Esophagus muscularis mucosa (tissue), 4 donors: ENCODE measurements at places on chromosomes 1 and 21. TPM values are rescaled to one million over a fixed set of nuclear protein-coding genes. Genes with fewer than 3 reads are reported as not detected.

NBPF6 gene
- total RNA-seq, result not detected

TMPRSS3 gene
- not detected for total RNA-seq

EPS8L3 gene
- total RNA-seq, result not detected

RNU11 gene
- not detected for total RNA-seq

DNA sequence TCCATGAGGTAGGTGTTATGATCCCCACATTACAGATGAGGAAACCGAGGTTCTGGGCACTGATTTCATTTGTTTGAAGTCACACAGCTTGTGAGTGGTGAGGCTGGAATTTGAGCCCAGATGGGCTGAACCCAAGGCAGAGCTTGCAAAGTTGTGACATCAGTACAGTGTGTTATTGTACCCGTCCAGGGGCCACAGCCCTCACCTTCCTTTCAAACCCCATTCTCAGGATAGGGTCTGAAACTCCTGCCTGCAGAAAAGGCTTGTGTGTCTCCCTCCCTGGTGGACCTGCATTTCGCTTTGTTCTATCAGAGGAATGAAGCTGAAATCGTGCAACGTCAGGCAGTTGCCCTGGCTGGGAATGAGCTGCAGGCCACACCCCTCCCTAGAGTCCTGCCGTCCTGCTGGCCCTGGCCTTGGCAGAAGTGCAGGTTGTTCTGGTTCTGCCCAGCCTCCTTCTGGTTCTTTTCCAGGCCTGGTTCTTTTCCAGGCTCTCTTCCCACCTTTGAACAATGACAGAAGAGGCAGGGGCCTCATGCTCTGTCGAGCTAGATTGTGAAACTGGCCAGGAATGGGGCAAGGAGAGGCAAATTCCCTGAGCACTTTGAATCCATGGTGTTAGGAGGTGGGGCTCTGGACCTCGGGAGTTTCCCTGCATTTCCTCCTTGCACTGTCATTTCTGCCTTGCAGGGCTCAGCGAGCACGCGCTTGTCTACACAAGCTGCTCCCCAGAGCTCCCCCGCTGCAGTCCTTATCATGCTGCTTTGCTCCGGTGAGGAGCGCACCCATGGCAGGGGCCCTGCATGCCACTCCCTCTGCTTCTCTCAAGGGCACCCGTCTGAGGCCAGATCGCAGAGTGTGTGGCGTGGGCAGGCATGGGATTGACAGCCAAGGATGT is 8.2 kb upstream of the MYOM3 start:
- H3K4me3 ChIP-seq, result no peak overlapping the region
- H3K36me3 ChIP-seq, result no peaks in the 10 kb centered on the region
- no peaks in the 10 kb centered on the region for H3K27me3 ChIP-seq
- no peak overlapping the region for H3K27ac ChIP-seq

- H3K27me3 ChIP-seq, result no peaks in the 10 kb centered on the region
- no peaks in the 10 kb centered on the region for H3K36me3 ChIP-seq
- DNase-seq, result no peak
- no peak overlapping the region for H3K4me3 ChIP-seq
- no peak overlapping the region for H3K27ac ChIP-seq
Observed at GRCh38 chr1:81571946-81572345, 228.8 kb upstream of the ADGRL2 start.

DNA sequence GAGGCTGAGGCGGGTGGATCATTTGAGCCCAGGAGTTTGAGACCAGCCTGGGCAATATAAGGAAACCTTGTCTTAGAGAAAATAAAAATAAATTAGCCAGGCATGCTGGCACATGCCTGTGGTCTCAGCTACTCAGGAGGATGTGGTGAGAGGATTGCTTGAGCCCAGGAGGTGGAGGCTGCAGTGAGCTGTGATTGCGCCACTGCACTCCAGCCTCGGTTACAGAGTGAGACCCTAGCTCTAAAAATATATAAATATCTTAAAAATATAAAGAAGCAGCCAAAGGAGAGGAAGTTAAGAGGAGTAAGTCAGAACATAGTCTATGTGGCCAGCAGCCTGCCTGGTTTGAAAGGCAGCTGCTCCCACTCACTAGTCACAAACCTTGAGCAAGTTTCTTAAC is 4.5 kb upstream of the IL10RB start:
- no peak overlapping the region for H3K4me3 ChIP-seq
- peaks cover 5% of the 10 kb centered on the region for H3K4me1 ChIP-seq
- peaks cover 16% of the 10 kb centered on the region for H3K36me3 ChIP-seq
- H3K27me3 ChIP-seq, result no peaks in the 10 kb centered on the region

DNA sequence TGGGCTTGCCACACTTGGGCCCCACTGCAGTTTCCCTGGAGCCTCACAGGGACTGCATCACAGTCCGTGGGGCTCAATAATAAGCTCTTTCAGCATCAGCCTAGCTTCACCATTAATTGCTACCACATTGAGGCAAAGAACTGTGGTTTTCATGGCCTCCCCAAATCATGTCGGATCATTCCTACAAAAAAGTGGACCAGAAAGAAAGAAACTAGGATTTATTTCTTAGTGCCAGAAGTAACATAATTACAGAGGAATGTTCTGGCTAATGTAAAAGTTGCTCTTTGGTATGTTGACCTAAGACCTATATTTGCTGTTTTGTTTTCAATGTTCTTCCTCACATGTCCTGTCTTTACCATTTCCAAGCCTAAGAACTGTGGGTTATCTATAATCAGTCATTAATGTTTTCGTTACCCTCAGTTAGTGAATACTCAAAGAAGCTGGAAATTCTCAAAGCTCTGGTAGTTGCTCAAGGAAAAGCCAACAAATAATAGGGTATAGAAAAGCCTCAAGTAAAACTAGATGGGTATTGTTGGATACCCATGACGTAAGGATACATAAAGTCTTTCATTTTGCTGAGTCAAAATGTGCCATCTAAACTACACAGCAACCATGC is 173.9 kb downstream of the LTN1 start:
- H3K36me3 ChIP-seq, result no peaks in the 10 kb centered on the region
- peak overlapping the region; percentile 85 for H3K27ac ChIP-seq
- H3K4me1 ChIP-seq, result peaks cover 23% of the 10 kb centered on the region

DNA sequence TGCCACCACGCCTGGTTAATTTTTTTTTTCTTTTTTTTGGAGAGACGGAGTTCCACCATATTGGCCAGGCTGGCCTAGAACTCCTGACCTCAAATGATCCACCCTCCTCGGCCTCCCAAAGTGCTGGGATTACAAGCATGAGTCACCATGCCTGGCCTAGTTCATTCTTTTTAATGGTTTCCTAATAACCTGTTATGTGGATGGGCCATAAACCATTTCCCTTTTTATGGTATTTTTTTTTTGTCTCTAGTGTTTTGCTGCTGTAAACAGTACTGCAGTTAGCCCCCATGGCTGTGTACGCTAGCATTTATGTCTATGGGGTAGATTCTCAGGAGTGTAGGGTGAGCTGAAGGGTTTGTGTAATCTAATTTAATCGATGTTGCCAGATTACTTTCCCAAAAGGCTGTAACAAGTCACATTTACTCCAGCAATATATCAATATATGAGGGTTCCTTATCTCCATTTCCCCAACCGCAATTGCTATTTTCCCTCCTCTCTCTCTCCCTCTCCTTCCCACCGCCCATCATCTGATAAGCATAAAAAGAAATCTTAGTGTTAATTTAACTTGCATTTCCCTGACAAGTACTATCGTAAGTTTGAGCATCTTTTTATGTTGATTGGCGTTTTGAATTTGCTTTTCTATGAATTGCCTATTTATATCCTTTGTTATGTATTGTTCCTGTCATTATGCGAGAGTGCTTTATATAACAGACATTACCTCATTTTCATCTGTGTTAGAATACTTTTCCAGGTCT is 28.7 kb downstream of the RCSD1 start:
- H3K36me3 ChIP-seq, result no peaks in the 10 kb centered on the region
- H3K4me1 ChIP-seq, result peaks cover 47% of the 10 kb centered on the region
- no peak overlapping the region for H3K27ac ChIP-seq
- H3K27me3 ChIP-seq, result no peaks in the 10 kb centered on the region

DNA sequence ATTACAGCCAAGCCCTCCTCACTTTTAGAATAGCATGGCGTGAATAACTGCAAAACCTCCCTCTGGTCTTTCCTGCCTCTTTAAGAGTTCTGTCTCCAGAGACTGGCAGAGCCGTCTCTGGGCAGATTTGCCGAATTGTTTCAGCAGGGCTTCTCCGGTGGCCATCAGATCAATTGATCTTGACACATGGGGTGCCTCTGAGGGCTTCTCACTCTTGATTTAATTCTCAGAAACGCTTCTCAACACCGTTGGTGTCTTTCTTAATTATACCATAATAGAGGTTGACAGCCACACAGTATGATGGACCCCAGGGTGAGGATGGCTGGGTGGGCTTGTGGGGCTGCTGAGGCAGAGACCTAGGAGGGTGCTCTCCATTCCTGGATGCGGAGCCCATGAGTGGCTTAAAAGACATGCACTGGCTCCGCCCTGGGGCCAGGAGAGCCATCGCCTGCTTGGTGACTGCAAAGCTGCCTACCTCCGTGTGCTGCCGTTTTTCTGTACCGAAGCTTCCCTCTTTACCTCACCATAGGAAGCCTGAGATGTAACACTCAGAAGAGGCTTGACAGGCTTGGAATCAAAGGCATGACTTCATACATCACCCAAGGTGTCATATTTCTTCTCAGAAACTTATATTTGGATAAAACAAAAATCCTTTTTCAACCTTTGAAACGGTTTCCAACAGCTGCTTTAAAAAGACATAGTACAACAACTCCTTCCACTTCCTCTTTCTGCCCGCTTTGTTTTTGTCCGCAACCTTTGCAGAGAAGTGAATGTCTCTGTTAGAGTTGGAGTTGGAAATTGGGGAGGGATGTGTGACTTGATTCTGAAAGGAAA is 82.9 kb downstream of the GALNT2 start:
- peaks cover 95% of the 10 kb centered on the region for H3K4me1 ChIP-seq
- no peaks in the 10 kb centered on the region for H3K36me3 ChIP-seq
- H3K27ac ChIP-seq, result peak overlapping the region; percentile 9
- DNase-seq, result no peak
- no peaks in the 10 kb centered on the region for H3K27me3 ChIP-seq

DNA sequence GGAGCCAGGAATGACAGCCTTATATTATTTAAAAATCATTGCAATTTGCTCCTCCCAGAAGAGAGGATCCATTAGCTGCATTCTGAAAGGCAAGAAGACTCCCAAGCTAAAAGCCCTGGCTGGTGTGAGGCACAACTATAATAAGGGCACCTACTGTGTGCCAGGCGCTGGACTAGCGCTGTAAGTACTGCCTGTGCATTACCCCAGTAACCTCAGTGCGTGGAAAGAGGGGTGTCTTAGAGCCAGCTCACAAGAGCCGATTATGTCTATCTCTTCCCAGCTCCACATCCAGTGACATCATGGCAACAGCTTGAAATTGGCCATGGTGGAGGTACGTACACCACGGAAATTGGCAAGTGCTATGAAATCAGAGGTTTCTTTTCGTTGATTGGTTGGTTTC is 141.7 kb upstream of the IRF2BP2 start:
- H3K27ac ChIP-seq, result no peak overlapping the region
- no peaks in the 10 kb centered on the region for H3K36me3 ChIP-seq
- no peak for DNase-seq
- H3K27me3 ChIP-seq, result no peaks in the 10 kb centered on the region
- no peak overlapping the region for H3K4me3 ChIP-seq

- H3K27me3 ChIP-seq, result peaks cover 14% of the 10 kb centered on the region
- no peak overlapping the region for H3K27ac ChIP-seq
- no peak for DNase-seq
- H3K4me1 ChIP-seq, result peaks cover 9% of the 10 kb centered on the region
Observed at GRCh38 chr1:11700601-11701467, 9.3 kb downstream of the DRAXIN start.

GRCh38 chr1:196723325-196724185 is 51.1 kb upstream of the CFHR3 start:
- H3K36me3 ChIP-seq, result peaks cover 6% of the 10 kb centered on the region
- DNase-seq, result no peak
- no peak overlapping the region for H3K4me3 ChIP-seq

- H3K4me1 ChIP-seq, result peaks cover 16% of the 10 kb centered on the region
- H3K4me3 ChIP-seq, result peak overlapping the region; percentile 47
- H3K27me3 ChIP-seq, result peaks cover 23% of the 10 kb centered on the region
Observed at GRCh38 chr1:34885405-34886247, 26.1 kb upstream of the SMIM12 start.

GRCh38 chr1:183918589-183918988 is 113.7 kb downstream of the RGL1 start:
- H3K4me3 ChIP-seq, result no peak overlapping the region
- H3K36me3 ChIP-seq, result peaks cover 9% of the 10 kb centered on the region
- no peak overlapping the region for H3K27ac ChIP-seq
- no peak for DNase-seq

DNA sequence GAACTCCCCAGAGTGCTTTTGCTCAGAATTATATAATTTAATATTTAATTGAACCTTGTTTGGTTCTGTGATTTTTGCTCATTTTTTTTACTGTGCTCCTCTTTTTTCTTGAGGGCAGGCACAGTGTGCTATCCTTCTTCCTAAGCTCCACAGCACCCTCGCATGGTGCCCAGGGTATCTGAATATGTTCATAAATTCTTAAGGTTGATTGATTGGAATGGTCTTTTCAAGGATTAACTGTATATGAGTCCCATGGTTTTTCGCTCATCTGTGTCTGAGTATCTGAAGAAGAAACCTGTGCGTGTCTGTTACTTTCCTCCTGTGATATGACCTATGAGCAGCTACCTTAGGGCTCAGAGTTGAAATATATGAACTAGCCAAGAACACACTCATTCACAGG is 393.7 kb downstream of the HLX start:
- DNase-seq, result no peak
- H3K27me3 ChIP-seq, result no peaks in the 10 kb centered on the region
- H3K27ac ChIP-seq, result no peak overlapping the region
- no peaks in the 10 kb centered on the region for H3K36me3 ChIP-seq
- no peaks in the 10 kb centered on the region for H3K4me1 ChIP-seq

DNA sequence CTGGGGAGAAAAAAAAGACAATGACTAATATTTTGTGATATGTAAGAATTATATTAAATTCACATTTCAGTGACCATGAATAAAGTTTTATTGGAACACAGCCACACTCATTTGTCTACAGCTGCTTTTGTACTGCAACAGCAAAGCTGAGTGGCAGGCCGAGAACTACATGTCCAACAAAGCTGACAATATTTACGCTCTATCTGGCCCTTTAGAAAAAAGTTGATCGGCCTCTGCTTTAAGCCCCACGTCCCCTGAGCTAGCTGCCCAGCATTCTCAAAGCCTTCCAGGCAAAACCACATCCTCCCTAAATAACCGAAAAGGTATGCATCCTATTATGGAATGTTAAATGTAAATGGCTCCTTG is 8.6 kb downstream of the SLC2A1 start:
- peaks cover 6% of the 10 kb centered on the region for H3K36me3 ChIP-seq
- no peak overlapping the region for H3K27ac ChIP-seq
- no peaks in the 10 kb centered on the region for H3K27me3 ChIP-seq

- no peak overlapping the region for H3K27ac ChIP-seq
- H3K36me3 ChIP-seq, result no peaks in the 10 kb centered on the region
- no peak overlapping the region for H3K4me3 ChIP-seq
- H3K27me3 ChIP-seq, result no peaks in the 10 kb centered on the region
- no peaks in the 10 kb centered on the region for H3K4me1 ChIP-seq
Observed at GRCh38 chr1:203913073-203913521, 51.7 kb downstream of the SNRPE start.
